ENCODE measurements at places on chromosomes 3 and 15.

DNA sequence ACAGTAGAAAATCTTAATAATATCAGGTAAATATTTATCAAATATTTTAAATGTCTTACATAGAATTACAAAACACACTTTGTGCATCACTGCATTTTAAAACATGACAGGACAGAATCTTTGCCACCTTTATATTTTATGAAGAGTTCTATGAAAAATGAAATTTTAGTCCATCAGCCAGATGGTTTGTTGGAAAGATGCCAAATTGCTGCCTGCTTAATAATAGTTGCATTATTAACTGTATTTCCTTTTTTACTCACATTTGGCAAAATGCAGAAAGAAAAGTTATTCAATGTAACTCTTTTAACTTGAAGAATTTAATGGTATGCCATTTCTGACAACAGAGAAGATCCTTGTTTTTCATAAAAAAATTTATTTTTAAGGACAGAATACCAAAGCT lies 1271.6 kb downstream of the NSUN3 start:
- DNase-seq, result no peak

DNA sequence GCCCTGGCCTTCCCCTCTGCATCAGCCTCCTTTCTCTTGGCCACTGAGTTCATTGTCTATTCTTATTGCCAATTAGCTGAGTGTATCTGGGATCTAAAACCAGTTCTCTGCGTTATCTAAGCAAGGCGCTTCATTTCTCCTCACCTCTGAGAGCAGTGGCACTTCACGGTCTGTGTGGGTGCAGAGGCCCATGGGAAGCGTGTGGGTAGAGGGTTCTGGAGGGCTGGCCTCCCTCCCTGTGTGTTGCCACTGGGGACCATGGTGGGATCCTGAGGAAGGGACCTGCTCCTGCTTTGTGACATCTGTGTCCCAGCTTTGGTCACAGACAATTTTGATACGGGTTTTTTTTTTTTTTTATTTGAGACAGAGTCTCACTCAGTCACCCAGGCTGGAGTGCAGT lies 32.7 kb downstream of the EDEM1 start:
- no peak for DNase-seq

DNA sequence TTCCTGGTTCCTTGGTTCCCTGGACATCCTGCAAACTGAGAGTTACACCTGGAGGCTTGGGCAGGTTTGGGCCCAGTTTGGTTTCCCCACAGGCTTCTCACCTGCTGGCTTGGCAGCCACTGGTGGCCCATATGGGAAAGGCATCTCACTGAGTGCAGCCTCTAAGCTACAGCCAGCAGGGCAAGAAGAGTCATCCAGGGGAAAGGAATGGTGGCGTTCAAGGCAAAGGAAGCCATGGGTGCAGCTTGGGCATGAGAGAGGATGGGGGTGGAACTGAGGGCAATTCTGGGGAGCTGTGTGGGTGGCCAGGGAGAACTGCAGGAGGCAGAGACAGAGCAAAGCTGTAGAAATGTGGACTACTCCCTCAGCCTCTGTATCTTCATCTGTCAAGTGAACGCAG lies 106.4 kb downstream of the EPHB1 start:
- no peak for DNase-seq

GRCh38 chr15:49815950-49816349 lies 195.1 kb downstream of the DTWD1 start:
- DNase-seq, result peak; percentile 89

DNA sequence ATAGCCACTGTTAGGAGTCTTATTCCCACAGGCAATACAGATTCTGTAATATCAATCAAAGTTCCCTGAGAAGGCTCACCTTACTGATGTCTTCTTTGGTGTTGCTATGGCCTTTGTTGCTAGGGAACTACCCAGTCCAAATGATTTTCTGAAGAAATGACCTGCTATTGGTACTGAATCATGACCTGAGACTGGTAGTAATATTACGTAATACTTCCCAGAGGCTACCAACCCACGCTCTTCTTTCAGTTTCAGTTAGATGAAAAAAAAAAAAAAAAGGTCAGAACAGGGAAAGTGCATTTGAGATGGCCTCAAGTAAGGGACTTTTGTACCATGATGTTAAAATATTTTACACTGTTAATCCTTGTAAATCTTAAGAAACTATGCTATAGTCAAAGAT lies 1092.5 kb upstream of the EPHA6 start:
- no peak for DNase-seq

GRCh38 chr3:139318431-139318816 lies 25.4 kb upstream of the MRPS22 start:
- DNase-seq, result no peak

- no peak for DNase-seq
Observed at GRCh38 chr3:120081719-120082118, 12.5 kb downstream of the GSK3B start.

DNA sequence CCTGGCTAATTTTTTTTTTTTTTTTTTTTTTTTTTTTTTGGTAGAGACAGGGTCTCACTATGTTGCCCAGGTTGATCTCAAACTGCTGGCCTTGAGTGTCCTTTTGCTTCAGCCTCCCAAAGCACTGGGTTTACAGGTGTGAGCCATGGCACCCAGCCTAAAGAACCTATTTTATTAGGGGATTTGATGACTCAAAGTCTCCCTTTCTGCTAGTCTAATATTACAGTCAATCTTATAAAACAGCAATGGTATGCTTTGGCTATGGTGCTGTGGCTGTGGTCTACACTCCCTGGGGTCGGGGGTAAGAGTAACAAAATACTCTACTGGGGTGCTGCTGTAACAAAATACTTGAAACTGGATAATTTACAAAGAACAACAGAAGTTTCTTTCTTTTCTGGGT lies 44.8 kb downstream of the ZNF589 start:
- DNase-seq, result no peak

DNA sequence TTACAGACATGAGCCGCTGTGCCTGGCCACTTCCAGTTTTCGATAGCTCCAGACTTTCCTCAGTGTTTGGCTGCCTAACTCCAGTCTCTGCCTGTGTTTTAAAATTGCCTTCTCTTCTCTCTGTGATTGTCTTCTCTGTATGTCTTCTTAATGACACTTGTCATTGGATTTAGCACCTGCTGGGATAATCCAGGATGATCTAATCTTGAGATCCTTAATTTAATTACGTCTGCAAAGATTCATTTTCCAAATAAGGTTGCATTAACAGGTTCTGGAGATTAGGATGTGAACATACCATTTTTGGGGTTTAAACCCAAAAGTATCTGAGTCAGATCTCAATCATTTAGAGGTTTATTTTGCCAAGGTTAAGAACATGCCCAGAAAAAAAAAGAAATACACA lies 222.2 kb upstream of the PDZRN3 start:
- DNase-seq, result no peak

- DNase-seq, result no peak
Observed at GRCh38 chr15:70034596-70034995, 63.1 kb downstream of the TLE3 start.

DNA sequence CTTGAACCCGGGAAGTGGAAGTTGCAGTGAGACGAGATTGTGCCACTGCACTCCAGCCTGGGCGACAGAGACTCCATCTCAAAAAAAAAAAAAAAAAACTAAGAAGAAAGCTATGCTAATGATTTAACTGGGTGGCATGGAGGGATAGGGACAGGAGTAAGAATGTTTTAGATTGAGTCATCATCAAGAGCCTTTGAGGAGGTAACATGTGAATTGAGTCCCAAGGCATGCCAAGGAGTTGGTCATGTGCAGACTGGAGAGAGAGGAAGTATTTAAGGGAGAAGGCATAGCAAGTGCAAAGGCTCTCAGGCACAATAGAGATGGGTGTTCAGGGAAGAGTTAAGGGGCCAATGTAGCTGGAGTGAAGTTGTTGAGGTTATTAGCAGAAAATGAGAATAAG lies 9.1 kb downstream of the BNC1 start:
- DNase-seq, result peak; percentile 58

DNA sequence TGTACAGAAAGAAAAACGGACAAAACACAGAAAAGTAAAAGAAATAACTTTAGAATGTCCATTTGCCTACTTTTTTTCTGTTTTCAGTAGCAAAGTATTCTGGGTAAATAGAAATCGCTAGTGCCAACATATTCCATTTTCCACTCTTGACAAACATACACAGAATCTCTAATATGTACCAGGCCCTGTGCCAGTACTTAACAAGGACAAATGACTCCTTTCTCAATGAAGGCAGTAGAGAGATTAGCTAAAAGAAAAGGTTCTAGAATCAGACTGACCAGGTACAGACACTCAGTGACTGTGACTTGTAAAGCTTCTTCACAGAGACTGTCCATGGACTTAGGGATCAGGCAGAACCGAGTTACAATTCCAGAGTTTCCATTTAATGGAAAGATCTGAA lies 165.8 kb upstream of the STAC start:
- DNase-seq, result no peak

GRCh38 chr3:97949743-97950142 lies 22.5 kb downstream of the RIOX2 start:
- no peak for DNase-seq

DNA sequence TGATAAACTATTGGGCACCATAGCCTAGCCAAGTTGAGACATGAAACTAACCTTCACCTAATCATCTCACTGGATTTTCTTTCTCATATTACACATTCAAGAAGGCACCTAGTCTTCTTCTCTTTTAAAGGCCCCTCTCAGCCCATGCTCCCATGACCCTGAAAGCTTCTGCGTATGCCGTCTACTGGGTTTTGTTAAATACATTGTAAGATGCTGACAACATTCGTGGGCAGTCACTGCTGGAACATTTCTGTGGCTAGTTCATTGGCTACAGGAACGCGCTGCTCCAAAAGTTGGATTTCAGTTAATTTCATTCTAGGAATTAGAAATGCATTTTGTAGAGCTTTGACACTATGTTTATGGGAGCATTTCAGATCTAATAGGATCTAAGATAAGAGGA lies 52.3 kb upstream of the CHD2 start:
- no peak for DNase-seq

- DNase-seq, result peak; percentile 71
Observed at GRCh38 chr3:70049761-70050160, 50.2 kb downstream of the SAMMSON start.

- peak; percentile 58 for DNase-seq
Observed at GRCh38 chr3:192063570-192063969, 602.6 kb downstream of the PYDC2 start.

- DNase-seq, result no peak
Observed at GRCh38 chr3:185995352-185995751, 57.5 kb upstream of the TRA2B start.

DNA sequence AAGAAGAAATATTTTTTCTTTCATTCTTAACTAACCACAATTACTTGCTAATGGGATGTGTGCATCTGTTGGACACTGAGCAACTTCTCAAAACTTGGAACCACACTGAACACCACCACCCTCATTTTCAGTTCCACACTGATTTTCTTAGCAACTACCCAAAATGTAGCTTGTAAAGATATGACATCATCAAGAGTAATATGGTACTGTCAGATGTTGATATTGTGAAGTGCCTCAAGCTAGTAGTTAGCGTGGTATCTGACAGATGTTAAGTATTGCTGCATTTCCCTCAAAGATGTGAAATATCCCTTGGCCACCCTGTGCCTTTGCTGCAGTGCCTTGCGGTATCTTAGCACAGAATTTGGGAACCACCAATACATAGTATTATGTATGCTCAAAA lies 9.3 kb downstream of the RFTN1 start:
- no peak for DNase-seq

- DNase-seq, result no peak
Observed at GRCh38 chr3:150581174-150581573, 21.9 kb upstream of the SELENOT start.

- DNase-seq, result peak; percentile 65
Observed at GRCh38 chr3:73674280-73674679, 49.5 kb upstream of the PDZRN3 start.

DNA sequence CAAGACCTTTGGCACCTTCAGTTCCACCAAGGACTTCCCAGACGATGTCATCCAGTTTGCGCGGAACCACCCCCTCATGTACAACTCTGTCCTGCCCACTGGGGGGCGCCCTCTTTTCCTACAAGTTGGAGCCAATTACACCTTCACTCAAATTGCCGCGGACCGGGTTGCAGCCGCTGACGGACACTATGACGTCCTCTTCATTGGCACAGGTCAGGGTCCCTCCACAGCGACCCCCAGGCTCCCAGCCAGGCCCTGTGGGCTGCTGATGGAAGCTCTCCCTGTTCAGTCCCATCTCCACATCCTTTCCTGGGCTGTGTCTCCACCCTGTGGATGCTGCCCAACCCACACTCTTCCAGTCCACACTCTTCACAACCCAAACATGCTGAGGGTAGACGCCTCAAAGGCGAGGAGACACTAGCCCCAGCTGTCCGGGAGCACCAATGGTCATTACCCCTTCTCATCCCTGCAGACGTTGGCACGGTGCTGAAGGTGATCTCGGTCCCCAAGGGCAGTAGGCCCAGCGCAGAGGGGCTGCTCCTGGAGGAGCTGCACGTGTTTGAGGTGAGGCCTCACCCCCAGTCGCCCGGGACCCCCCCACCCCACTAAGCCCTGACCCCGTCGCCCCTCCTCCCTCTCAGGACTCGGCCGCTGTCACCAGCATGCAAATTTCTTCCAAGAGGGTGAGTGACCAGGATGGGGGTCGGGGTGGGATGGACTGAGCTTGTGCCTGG lies 4.3 kb upstream of the LSMEM2 start:
- peak; percentile 53 for DNase-seq

GRCh38 chr15:42239528-42240182 lies 31.6 kb upstream of the VPS39 start:
- DNase-seq, result peak; percentile 49

DNA sequence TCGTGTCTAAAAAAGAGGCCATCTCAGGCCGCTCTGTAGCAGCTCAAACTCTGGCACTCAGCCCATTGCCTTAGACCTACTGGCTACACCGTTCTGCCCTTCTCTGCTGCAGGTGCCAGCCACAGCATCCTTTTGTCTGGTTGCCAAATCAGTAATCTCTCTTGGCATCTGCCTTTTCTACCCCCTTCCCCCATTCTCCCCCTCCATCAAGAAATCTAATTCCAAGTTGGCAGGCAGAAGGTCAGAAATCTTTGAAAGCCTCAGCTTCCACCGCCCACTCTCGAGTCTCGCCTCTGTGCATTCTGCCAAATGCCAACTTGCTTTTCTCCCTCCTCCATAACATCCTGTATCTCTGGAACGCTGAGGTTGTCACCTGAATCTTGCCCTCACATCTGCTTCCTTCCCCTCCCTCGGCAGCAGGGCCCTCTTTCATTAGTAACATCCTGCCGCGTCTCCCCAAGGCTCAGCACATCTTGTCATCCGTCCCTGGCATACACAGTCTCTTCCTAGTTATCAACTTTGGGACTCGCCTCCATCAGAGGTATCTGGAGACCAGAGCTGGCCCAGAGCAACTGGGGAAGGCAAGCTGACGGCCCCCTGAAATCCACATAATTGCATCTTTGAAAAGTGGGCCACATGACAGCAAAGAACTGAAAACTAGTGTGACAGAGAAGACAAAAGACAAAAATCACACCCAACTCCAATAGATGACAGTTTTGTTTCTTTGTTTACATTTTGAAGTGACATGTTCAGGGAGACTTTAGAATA lies 312.0 kb upstream of the CCDC54 start:
- DNase-seq, result no peak

DNA sequence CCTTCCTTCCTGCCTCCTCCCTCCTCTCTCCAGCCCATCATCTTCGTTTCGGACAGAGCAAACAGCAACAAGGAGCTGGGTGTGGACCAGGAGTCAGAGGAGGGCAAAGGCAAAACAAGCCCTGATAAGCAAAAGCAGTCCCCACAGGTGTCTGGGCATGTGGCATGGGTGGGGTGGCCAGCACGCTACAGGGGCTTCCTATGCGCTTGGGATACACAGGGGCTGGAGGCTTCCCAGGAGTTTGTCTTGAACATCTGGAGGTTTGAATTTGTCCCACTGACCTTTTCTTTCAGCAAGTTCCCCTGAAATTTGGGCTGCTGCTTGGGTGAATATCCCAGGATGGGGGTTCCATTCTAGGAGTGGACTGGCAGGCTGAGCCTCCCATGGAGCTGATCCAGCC lies 48.9 kb downstream of the CAPN3 start:
- no peak for DNase-seq

All from fibroblast of skin of back (primary cell).